Inflammatory macrophage (primary cell): ENCODE measurements at places on chromosomes 3 and 15.

GRCh38 chr3:176378789-176379188, 818.5 kb downstream of the TBL1XR1 start:
- DNase-seq = no peak

DNA sequence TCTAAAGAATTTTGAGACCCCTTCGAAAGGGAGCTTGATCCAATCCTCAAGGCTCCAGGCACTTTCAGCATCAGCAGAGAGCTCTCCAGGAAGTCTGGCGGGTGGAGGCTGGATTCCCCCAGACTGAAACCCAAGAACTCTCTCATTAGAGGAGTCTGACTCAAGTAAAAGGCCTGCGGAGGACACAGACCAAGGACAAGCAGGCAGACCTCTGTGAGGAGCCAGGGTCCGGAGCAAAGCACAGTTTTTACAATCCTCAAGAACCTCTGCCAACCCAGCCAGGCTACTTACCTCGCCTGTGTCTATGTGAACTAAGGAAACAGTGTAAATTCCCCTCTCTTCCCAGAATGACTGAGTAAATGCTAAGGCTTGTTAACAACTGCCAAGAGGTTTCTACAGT, 86.2 kb downstream of the FBN1 start:
- no peak for DNase-seq

- no peak for DNase-seq
These were observed 52.1 kb downstream of the ITGB5 start for GRCh38 chr3:124834723-124835718.

DNA sequence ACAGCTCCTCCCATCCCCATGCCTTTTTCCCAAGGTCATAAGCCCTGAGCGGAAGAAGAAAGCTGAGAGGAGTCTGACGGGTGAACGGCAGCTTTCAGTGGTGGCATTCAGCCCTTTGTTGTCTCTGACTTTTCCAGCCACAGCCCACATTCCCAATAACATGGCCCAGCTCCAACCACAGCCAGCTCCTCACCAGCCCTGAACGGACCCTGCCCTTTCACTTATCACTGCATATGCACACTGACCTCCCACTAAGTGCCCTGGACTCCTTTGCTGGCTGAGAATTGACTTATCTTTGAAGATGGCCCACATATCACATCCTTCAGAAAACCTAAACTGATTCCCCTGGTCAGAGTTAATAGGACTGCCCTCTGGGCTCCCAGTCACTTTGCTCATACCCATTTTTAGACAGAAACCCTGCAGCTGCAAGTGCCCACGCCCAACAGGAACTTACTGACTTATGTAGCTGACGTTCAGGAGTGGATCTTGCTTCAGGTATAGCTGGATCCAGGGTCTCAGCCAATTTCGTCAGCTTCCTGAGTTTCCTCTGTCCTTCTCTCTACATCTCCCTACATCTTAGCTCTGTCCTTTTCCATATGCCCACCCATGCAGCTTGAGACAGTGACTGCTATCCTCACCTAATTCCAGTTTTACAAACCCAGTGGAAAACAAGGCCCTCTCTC, 348.5 kb upstream of the PROK2 start:
- no peak for DNase-seq

DNA sequence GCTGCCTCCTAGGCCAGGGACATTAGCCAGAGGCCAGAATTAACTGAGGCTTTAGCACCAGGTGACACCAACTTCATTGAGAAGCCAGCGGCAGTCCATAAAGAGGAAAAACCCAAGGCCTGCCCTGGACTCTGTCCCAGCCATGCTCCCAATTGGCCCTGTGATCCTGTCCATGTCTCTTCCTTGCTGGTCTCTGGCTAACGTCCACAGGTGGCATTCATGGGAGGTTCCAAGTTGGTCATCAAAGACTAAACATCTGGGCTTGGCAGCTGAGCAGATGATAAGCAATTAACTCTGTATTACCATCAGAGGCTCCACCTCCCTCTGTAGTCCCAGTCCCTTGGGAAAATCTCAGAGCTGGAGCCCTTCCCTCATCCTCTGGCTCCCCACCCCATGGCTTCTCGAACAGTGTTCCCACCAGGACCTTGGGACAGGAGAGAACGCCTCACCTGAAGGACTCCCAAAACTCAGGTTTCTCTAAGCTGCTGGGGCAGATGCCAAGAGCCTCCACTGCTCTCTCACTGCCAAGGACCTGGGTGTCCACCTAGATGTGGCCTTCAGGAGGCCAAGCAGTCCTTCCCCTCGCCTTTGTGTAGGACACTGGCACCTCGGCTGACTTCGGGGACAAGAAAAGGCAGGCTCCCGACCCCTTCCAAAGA, 40.4 kb downstream of the GOLGA6A start:
- no peak for DNase-seq

DNA sequence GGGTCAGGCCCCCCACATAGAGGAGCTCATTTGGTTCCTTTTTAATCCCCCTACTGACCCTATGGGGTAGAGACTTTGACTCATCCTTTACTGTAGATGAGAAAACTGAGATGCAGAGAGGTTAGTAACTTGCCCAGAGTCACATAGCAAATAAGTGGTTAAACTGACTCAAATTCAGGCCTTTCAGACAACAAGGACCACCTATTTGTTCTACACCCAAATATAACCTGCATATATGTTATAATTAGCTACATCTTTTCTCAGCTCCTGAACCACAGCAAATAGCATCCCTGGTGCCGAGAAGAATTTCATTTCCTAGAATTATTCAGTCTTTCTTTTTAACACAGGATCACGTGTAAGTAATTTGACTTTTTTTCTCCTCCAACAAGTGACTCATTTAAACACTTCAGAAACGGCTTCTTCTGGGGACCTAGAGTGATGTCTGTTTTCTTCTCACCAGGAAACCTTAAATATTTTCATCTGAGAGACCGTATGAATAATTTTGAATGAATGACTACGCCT, 57.4 kb downstream of the MGLL start:
- no peak for DNase-seq
